Natural killer cell treated with Interleukin-12 subunit alpha and Interleukin-12 subunit beta and Interleukin-15 and Interleukin-18, amount 100 ng/mL, for 72 hours (primary cell): ENCODE measurements at places on chromosomes 5 and 9.

DNA sequence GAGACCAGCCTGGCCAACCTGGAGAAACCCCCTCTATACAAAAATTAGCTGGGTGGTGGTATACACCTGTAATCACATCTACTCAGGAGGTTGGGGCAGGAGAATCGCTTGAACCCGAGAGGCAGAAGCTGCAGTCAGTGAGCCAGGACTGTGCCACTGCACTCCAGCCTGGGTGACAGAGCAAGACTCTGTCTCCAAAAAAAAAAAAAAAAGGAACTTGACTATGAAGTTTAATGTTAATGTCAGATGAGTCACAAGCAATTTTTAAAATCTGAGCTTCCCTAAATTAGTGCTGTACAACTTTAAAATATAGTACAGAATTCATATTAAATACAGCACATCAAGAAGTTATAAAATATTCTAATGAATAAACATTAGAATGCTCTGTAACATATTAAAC, 1.5 kb downstream of the MEIKIN start:
- H3K36me3 ChIP-seq = no peaks in the 10 kb centered on the region
- no peak overlapping the region for H3K27ac ChIP-seq
- no peak overlapping the region for H3K4me3 ChIP-seq
- no peak for DNase-seq
- H3K4me1 ChIP-seq = no peaks in the 10 kb centered on the region

- H3K4me1 ChIP-seq = no peaks in the 10 kb centered on the region
- H3K4me3 ChIP-seq = no peak overlapping the region
- H3K27ac ChIP-seq = no peak overlapping the region
- no peak for DNase-seq
- H3K27me3 ChIP-seq = no peaks in the 10 kb centered on the region
Measured at GRCh38 chr5:59206132-59206581, 623.3 kb downstream of the RAB3C start.

DNA sequence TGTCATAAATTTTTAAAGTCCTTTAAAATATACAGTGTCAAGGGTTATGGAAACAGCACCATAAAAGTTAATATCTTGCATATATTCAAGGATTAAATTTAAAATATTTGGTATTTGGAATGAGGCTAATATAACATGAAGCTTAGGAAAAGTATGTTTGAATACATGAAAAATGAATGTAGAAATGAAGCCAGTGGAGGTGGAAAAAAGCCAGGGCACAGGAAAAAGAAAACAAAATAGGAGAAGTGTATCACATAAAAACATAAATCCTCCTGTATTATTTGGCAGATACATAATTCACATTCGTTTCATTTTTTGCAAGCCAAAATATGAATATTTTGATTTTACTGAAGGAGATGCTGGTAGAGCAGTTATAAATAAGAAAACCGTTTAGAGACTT, 587.0 kb upstream of the ZNF608 start:
- H3K27me3 ChIP-seq = no peaks in the 10 kb centered on the region
- peaks cover 4% of the 10 kb centered on the region for H3K4me1 ChIP-seq
- no peak overlapping the region for H3K4me3 ChIP-seq
- H3K36me3 ChIP-seq = no peaks in the 10 kb centered on the region

GRCh38 chr5:79712741-79713140, 23.1 kb downstream of the CMYA5 start:
- no peak overlapping the region for H3K27ac ChIP-seq
- DNase-seq = no peak
- H3K4me1 ChIP-seq = no peaks in the 10 kb centered on the region

DNA sequence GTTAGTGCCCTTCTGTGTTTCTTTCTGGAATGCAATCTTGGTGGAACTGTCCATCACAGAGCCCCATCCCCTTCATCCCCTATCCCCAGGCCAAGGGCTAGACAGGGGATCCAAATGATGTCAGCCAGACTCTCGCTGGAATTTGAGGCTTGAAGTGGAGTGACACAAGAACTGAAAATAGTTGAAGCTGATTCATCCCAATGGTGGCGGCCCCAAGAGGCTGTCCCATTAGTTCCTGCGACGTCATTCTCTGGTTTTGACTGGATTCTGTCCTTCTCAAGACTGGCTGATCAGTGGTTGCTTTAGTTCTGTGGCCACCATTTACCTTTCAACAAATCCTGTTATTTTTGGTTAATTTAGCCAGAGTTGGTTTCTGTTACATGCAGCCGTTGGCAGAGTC, 59.9 kb downstream of the SUB1 start:
- no peaks in the 10 kb centered on the region for H3K27me3 ChIP-seq
- no peak for DNase-seq

DNA sequence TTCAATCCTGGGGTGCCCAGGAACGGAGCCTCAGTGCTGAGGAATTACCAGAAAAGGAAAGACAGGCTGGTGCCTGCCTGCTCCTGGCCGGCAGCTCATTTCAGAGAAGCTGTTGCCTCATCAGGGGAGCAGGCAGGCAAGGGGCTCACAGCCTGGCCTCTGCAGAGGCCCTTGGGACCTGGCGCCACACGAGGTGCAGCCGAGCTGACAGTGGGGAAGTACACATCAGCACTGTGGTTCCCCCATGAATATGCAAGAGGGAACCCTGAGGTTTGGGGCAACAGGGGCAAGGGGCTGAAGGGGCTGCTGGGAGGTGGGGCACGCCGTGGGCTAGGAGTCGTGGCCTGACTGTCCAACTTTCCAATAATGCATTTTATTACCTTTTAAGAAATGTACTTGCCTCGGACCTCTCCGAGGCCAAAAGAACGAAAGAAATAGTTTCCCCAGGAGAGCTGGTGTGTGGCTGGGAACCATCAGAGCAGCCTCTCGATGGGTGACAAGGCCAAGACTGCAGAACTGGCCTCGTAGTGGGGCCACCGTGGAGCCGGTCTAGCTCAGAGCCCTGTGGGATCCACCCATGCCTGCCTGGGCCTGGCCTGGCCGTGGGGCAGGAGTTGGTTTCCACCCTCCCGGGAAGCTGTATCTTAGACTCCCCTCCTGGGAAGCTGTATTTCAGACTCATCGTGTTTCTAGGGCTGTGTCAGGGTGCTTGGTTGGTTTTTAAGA, 198.6 kb downstream of the PAX5 start:
- H3K4me1 ChIP-seq = peaks cover 5% of the 10 kb centered on the region
- no peaks in the 10 kb centered on the region for H3K36me3 ChIP-seq
- H3K27me3 ChIP-seq = peaks cover 6% of the 10 kb centered on the region

DNA sequence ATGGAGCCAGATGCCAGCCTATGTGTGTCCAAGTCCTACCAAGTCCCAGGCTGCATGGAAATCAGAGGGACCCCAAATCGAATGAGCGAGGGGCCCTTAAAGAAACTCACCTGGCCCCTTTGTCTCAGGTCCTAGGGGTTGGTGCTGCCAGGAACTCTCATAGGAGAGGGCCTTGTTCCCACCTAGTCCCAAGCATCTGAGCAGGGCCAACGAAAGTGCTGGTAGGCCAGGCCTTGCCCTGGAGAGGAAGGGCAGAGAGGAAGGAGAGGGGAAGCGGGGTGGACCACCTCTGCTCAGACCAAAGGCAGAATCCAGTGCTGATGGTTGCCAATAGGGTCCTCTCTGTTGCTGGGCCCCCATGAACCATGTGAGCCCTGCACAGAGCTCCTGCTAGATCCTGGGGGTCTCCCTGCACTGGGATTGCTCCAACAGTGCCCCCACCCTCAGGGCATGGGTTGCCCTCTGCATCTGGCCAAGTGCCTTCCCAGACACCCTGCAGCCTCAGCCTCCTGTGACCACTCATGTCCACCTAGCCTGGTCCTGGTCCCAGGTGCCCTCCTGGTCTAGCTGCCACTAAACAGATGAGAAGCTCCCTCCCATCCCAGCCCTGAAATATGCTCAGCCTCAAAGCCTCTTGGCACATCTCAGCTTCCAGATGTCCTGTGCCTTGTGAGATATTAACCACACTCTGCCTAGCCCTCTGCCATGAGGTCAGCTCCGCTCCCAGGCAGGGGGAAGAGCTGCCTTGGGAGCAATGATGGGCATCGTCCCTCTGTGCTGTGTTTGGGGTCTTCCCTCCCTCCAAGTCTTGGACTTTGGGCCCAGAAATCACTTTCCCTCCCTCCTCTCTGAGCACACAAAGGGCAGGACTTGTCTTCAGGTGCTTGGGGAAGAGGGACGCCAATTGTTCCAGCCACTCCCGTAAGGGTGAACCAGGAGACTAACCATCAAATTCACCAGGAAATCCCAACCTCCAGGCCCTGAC, 109.6 kb downstream of the ADAMTS2 start:
- no peaks in the 10 kb centered on the region for H3K4me1 ChIP-seq
- no peak for DNase-seq
- no peak overlapping the region for H3K4me3 ChIP-seq
- peaks cover 11% of the 10 kb centered on the region for H3K27me3 ChIP-seq

DNA sequence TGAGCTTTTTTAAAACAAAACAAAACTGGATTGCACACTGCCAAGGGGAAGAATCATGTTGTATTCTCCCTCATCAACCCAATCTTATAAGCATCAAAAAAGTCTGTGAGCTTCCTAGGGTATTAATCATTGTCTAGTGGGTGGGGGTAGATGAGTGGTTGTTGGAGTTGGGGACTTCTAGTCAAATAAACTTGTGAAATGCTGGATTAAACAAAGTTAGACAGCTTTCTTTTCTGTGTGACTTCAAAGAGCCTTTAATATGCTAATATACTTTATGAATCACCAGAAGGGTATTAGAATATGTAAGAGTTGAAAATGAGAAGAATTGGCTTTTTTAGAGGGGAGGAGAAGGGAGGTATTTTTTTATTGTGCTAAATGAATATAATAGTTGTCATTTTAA, 87.7 kb downstream of the GALNT10 start:
- no peak for DNase-seq
- H3K4me1 ChIP-seq = peaks cover 44% of the 10 kb centered on the region
- H3K4me3 ChIP-seq = no peak overlapping the region
- H3K27ac ChIP-seq = no peak overlapping the region

GRCh38 chr5:17455942-17456341, 42.1 kb upstream of the TAF11L2 start:
- peaks cover 7% of the 10 kb centered on the region for H3K36me3 ChIP-seq
- H3K27me3 ChIP-seq = no peaks in the 10 kb centered on the region
- DNase-seq = no peak
- H3K4me1 ChIP-seq = no peaks in the 10 kb centered on the region

- H3K36me3 ChIP-seq = no peaks in the 10 kb centered on the region
Measured at GRCh38 chr9:114061292-114061691, 16.8 kb downstream of the AMBP start.

DNA sequence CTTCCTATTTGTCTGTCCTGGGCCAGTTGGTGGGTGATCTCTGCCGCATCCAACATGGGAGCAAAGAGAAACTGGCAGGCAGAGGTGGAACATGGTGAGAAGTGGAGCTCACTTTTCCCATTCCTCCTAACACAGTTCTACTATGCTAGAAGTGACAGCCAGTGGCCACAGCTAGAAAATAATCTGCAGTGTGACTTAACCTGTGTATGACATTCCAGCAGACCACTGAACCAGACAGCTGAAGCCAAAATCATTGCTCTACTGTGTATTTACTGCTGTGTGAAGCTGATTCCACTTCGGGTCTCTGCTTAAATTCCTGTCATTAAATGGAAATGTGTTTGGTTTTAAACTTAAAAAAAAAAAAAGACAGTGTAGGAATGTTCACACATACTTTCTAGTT, 523.0 kb downstream of the MTRR start:
- no peak overlapping the region for H3K27ac ChIP-seq
- H3K36me3 ChIP-seq = no peaks in the 10 kb centered on the region
- H3K4me1 ChIP-seq = no peaks in the 10 kb centered on the region
- H3K4me3 ChIP-seq = no peak overlapping the region

DNA sequence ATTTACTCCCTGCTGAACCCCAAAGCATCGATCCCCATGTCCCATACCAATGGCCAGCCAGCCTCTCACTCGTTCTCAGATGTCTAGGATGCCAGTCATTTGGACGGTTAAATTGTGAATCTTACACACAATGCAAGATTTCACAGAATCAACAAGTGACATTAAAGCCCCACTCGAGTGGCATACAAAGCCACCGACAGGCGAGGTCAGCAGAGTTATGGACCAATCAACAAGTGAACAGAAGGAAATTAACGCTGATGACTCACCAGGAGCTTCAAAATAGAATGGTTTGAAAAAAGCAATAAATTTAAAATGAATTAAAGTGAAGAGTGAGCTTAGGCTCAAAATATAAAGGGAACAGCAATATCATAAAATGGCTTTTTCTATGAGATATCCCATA, 8.2 kb upstream of the RUFY1 start:
- H3K27ac ChIP-seq = no peak overlapping the region
- no peaks in the 10 kb centered on the region for H3K36me3 ChIP-seq
- no peaks in the 10 kb centered on the region for H3K27me3 ChIP-seq
- DNase-seq = no peak
- no peak overlapping the region for H3K4me3 ChIP-seq

- peaks cover 10% of the 10 kb centered on the region for H3K4me1 ChIP-seq
- H3K4me3 ChIP-seq = no peak overlapping the region
- no peaks in the 10 kb centered on the region for H3K36me3 ChIP-seq
- peak overlapping the region; percentile 78 for H3K27ac ChIP-seq
- H3K27me3 ChIP-seq = peaks cover 2% of the 10 kb centered on the region
- no peak for DNase-seq
Measured at GRCh38 chr5:87020099-87020934, 247.4 kb upstream of the RASA1 start.

DNA sequence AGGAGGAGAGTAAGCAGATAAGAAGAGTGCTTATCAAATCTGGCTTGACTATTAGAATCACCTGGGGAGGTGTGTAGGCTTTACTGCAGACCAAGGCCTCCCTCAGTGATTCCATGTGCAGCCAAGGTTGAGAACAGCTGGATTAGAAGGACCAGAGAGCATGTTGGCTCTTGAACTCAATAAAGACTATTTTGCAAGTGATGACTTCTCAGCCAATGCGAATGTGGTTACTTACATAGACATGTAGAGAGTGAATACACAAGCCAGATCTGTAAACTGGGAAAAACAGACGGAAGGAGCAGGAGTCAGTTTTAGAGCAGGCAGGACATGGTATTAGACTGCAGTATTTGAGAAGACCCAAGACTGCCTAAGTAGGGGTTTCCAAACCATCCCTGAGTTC, 48.5 kb downstream of the MAMDC2 start:
- DNase-seq = no peak
- peaks cover 26% of the 10 kb centered on the region for H3K27me3 ChIP-seq
- no peaks in the 10 kb centered on the region for H3K36me3 ChIP-seq
- peaks cover 5% of the 10 kb centered on the region for H3K4me1 ChIP-seq

DNA sequence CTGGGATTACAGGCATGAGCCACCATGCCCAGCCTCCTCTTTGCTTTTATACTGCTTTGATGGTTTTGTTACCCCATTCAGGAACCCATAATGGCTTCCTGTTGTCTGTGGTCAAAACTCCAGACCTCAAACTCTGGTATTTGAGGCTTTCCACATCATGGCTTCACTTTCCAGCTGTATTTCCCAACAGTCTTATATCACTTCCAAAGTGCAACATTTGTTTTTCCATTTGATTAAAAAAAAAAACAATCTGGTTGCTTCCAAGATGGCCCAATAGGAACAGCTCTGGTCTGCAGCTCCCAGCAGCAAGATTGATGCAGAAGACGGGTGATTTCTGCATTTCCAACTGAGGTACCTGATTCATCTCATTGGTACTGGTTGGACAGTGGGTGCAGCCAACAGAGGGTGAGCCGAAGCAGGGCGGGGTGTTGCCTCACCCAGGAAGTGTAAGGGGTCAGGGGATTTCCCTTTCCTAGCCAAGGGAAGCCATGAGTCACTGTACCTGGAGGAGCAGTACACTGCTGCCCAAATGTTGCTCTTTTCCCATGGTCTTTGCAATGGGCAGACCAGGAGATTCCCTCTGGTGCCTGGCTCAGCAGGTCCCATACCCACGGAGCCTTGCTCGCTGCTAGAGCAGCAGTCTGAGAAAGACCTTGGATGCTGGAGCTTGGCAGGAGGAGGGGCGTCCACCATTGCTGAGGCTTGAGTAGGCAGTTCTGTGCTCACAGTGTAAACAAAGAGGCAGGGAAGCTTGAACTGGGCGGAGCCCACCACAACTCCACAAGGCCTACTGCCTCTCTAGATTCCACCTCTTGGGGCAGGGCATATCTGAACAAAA, 458.4 kb downstream of the KDM4C start:
- DNase-seq = peak; percentile 65
- H3K4me3 ChIP-seq = peak overlapping the region; percentile 18
- peaks cover 19% of the 10 kb centered on the region for H3K27me3 ChIP-seq
- H3K27ac ChIP-seq = no peak overlapping the region
